ENCODE measurements at places on chromosomes 6 and 20. TPM values are rescaled to one million over a fixed set of nuclear protein-coding genes. Genes with fewer than 3 reads are reported as not detected.
A peak's percentile ranks its signal among the peaks of the same experiment; 100 is the strongest.

DNA sequence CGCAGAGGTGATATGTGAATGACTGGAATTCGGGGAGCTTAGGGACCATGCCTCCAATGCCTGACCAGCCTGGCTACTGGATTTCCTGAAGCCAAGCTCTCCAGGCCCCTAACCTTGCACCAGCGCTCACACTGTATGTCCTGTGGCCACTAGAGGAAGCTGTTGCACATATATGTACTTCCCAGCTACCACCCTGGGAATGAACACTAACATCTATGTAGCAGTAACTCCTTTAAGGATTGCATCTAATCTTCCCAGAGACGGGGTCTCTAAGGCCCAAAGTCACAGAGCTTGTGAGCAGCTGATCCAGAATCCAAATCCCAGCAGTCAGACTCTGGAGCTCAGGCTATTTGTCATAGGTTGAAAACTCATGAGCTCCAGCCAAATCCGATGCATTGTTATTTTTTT lies 20.4 kb upstream of the BPIFB1 start:
- no peak for DNase-seq
- H3K4me3 ChIP-seq = no peak overlapping the region
- H3K27me3 ChIP-seq = peaks cover 6% of the 10 kb centered on the region
- H3K36me3 ChIP-seq = no peaks in the 10 kb centered on the region
- no peak overlapping the region for H3K27ac ChIP-seq

DNA sequence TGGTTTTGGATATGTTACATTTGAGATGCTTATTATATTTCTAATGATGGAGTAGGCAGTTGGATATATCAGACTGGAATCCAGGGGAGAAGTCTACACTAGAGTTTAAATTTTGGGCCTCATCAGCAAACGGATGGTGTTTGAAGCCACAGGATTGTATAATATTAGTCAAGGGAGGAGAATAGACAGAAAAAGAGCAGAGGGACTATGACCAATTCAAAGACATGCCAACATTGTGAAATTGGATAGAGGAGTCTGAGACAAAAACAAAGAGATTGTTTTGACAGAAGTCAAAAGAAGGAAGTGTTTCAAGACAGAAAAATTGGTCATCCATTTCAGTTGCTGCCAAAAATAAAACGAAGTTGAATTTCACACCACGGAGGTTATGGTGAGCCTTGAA lies 66.5 kb downstream of the NOX3 start:
- peaks cover 5% of the 10 kb centered on the region for H3K27me3 ChIP-seq
- H3K27ac ChIP-seq = no peak overlapping the region
- no peaks in the 10 kb centered on the region for H3K36me3 ChIP-seq
- H3K4me1 ChIP-seq = no peaks in the 10 kb centered on the region
- no peak for DNase-seq

DNA sequence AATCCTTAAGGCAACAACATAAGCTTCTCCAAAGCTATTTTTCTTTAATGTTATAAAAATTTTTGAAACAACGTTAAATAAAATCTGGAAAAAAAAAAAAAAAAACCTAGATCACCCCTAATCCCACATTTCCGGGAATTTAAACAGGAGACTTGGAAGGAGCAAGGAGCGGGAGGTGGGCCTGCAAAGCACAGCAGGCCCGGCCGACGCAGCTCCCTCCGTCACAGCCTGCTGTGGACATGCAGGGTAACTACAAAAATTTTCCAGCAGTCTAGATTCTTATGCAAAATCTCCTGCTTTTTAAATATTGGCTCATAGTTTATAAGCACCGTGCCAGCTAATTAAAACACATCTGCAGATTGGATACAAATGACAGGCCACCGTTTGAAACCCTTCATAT lies 23.5 kb downstream of the FOXF2 start:
- no peaks in the 10 kb centered on the region for H3K36me3 ChIP-seq
- no peak overlapping the region for H3K27ac ChIP-seq
- peaks cover 20% of the 10 kb centered on the region for H3K27me3 ChIP-seq
- H3K4me3 ChIP-seq = no peak overlapping the region

WFDC2 gene
- total RNA-seq = not detected

DNA sequence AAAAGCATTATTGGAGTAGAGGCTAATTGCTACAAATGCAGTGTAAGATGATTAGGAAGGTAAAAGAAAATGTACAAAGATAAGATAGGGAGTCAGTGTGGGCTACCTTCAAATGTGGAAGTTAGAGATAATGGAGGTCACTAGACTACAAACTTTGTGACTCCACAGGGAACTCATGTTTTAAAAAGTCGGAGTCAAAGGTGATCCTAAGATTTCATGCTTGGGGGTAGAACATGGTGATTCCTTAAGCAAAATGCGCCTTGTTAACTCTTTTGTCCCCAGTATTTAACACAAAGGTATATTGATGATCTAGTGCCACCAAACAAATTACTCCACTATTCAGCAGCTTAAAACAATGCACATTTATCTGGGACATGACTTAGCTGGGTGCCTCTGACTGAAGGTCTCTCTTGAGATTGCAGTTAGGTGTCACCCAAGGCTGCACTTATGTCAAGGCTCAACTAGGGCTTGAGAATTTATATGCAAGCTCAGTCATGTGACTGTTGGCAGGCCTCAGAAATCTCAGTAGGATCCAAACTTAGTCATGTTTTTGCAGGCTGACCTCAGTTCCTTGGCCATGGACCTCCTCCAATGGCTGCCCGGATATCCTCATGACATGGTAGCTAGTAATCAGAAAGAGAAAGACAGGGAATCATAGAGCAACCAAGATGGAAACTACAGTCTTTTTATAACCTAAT lies 11.4 kb upstream of the SNX9 start:
- H3K4me3 ChIP-seq = no peak overlapping the region
- peaks cover 25% of the 10 kb centered on the region for H3K27me3 ChIP-seq
- H3K4me1 ChIP-seq = peaks cover 51% of the 10 kb centered on the region
- H3K27ac ChIP-seq = no peak overlapping the region

C6orf132 gene
- 0.18 TPM for total RNA-seq

DNA sequence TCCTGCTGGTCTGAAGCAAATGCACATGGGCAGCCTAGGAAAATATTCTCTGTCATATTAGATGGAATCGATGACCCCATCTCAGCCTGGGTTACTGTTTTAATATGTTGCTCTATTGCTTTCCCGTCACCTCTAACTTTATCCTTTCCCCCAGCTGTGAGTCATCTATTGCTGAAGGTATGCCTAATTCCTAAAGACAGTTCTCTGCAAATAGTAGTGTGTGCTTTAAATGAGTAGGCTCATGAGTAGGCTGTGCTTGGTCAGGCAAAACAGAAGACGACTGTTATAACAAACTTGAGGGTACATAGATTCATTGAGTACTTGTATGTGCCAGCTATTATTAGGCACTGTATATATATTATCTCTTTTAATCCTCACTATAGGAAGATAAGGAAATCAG lies 47.2 kb downstream of the CTNNBL1 start:
- no peak overlapping the region for H3K27ac ChIP-seq
- no peak overlapping the region for H3K4me3 ChIP-seq
- no peaks in the 10 kb centered on the region for H3K27me3 ChIP-seq
- no peak for DNase-seq
- H3K36me3 ChIP-seq = peaks cover 30% of the 10 kb centered on the region

DNA sequence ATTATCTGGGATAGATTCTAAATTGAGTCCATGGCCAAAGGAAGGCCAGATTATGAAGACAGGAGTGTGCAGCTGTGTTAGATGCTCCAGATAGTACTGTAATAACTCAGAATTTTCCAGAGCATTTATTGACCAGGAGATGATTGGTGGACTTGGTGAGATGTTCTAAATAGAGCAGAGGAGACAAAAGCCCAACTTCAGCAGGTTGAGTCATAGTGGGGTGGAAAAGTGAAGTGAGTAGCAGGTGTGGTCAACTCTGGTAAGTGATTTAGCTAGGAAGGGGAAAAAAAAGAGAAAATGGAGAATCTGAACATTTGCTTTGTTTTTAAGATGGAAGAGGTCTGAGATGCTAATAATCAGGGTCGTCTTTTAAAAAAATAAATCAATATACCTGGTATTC lies 227.4 kb downstream of the TMEM200A start:
- peaks cover 10% of the 10 kb centered on the region for H3K36me3 ChIP-seq
- H3K27me3 ChIP-seq = no peaks in the 10 kb centered on the region
- peak overlapping the region; percentile 45 for H3K27ac ChIP-seq

DNA sequence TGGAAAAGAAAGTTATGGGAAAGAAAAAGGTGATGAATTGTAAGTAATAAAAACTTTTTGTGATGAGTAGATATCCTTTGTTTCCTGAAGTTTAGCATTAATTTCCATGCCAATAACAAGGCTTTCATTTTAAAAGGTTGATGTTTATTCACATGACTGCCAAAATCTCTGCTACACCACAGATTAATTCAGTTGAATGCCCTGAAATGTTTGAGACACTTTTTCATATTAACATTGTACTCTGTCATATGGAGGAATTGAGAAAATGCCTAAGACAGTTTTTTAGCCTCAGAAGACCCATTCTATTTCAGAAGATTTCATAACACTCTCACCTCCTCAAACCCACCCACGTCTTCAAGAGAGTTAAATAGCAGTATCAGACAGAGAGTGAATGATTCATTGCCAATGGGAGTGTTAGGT lies 115.5 kb downstream of the ADGRG6 start:
- DNase-seq = no peak
- no peaks in the 10 kb centered on the region for H3K4me1 ChIP-seq

SCUBE3 gene
- not detected for total RNA-seq

- no peak overlapping the region for H3K4me3 ChIP-seq
- H3K36me3 ChIP-seq = no peaks in the 10 kb centered on the region
- no peaks in the 10 kb centered on the region for H3K4me1 ChIP-seq
- peaks cover 16% of the 10 kb centered on the region for H3K27me3 ChIP-seq
- no peak for DNase-seq
- H3K27ac ChIP-seq = no peak overlapping the region
These were observed 8.4 kb upstream of the EEF1E1 start for GRCh38 chr6:8110725-8111124.

- DNase-seq = no peak
- no peaks in the 10 kb centered on the region for H3K36me3 ChIP-seq
- no peaks in the 10 kb centered on the region for H3K27me3 ChIP-seq
- H3K4me1 ChIP-seq = no peaks in the 10 kb centered on the region
- H3K27ac ChIP-seq = no peak overlapping the region
These were observed 92.0 kb downstream of the ARHGAP18 start for GRCh38 chr6:129617986-129618385.

DNA sequence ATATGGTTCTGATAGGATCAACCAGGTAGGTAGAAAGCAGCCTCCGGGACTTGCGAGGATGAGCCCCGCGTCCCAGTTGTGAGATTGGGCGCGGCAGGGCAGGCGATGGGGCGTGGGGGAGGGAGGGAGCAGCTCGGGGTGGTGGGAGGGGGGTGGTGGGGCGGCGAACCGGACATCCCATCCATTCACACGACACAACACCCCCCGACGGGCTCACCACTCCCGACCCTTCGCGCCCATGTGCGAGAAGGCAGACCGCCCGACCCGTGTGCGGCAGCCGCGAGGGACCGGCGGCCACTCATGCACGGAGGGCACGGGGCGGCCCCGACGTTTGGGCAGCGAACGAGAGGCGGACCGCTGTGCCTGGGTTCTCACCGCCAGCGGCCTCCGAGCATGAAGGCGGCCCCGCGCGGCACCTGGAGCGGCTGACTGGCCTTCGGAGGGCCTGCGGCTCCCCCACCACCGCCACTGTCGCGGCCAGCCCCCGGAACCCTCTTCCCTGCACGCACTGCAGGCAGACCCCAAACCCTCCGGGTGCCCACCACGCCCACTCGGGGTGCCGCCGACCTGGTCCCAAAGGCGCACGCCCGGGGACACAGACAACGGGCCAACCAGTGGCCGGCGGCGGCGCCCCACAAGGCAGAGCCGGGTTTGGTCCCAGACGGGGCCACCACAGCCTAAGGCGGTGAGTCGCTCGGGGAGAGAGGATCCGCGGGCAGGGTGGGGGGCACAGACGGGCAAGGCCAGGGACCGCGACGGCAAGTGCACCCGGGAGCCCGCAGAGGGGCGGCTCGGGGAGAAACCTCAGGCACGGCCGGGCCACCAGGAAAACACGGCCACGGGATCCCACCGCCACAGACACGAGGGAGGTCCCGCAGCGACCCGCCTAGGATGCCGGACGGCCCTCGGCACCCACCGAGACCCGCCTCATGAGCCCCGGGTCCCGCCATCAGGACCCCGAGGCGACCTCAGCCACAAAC lies 769.2 kb upstream of the DEFB115 start:
- peaks cover 1% of the 10 kb centered on the region for H3K36me3 ChIP-seq
- no peak overlapping the region for H3K27ac ChIP-seq
- no peaks in the 10 kb centered on the region for H3K4me1 ChIP-seq

GRCh38 chr6:11426571-11426970 lies 111.0 kb upstream of the TMEM170B start:
- H3K27ac ChIP-seq = no peak overlapping the region
- H3K27me3 ChIP-seq = no peaks in the 10 kb centered on the region
- DNase-seq = no peak
- H3K36me3 ChIP-seq = no peaks in the 10 kb centered on the region

DNA sequence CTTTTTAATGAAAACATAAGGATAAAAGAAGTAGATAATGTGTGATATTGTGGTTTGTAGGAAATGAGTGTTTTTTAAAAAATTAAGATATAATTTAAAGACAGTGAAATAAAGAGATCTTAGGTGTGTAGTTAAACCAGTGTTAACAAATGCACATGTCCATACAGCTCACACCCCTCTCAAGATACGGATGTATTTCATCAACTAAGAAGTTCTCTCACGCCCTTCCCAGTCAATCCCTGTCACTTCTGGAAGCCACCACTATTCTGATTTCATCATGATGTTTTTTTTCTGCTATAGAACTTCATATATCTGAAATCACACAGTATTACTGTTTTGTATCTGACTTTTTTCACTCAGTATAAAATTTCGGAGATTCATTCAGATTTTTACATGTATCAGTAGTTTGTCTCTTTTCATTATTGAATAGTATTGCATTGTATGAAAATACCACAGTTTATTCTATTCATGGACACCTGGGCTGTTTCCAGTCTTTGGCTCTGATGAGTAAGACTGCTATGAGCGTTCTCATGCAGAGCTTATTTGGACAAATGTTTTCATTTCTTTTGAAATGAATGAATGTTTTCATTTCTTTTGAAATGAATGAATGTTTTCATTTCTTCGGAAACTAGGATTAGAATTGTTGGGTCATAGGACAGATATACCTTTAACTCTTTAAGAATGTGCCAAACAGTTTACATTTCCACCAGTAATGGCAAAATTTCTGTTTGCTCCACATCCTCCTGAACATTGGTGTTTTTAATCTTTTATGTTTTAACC lies 49.7 kb upstream of the ELOVL5 start:
- no peaks in the 10 kb centered on the region for H3K4me1 ChIP-seq
- H3K27me3 ChIP-seq = peaks cover 8% of the 10 kb centered on the region
- no peak overlapping the region for H3K27ac ChIP-seq
- H3K4me3 ChIP-seq = no peak overlapping the region
- no peak for DNase-seq

DNA sequence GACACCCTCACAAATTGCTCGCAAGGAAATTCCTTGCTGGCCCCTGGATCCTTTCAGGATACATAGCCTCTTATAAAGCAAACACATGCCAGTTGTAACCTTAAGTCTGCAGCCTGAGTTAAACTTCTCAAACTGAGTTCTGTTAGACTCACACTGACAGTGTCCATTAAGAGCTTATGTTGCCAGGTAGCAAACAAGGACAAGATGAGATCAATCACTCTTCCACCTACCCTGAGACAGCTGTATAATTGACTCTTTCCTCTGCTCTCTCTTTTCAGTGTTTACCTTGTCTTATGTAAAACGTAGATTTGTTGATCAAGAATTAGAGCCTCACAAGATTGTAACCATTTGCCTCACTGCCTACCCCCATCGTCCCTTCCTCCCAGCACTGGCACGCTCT lies 359.8 kb downstream of the EPM2A start:
- no peaks in the 10 kb centered on the region for H3K36me3 ChIP-seq
- no peak for DNase-seq
